ENCODE measurements at places on chromosomes 2 and 18.

- no peak for DNase-seq
These were observed 112.9 kb downstream of the RAPGEF4 start for GRCh38 chr2:172848519-172848918.

- DNase-seq: no peak
These were observed 15.0 kb downstream of the APLF start for GRCh38 chr2:68482296-68482820.

GRCh38 chr2:151716721-151717120 is 17.6 kb downstream of the NEB start:
- DNase-seq: no peak

- DNase-seq: no peak
These were observed 22.4 kb downstream of the CAPG start for GRCh38 chr2:85387754-85388153.

- DNase-seq: no peak
These were observed 24.2 kb downstream of the CDH2 start for GRCh38 chr18:28152754-28153153.

- DNase-seq: no peak
These were observed 11.7 kb downstream of the ARHGAP28 start for GRCh38 chr18:6741232-6741663.

DNA sequence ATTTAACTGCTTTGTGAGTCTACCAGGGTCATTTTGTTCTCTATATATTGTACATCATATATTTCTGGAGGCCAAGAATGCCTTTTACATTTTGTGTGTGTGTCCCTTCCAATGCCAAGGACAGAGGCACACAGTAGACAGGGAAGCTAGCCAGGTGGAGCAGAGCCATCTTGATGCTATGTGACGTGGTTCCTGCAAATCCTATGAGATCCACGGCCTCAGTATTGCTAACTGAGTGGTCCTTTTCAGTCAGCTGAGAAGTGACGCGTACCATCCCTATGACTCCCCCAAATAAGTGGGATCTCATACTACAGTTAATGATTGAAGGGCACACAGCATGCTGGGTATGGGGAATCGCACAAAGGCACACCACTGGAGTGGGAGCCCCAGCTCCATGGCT is 27.3 kb downstream of the CCDC141 start:
- no peak for DNase-seq

- DNase-seq: no peak
These were observed 54.6 kb upstream of the PHLPP1 start for GRCh38 chr18:62660691-62661090.

DNA sequence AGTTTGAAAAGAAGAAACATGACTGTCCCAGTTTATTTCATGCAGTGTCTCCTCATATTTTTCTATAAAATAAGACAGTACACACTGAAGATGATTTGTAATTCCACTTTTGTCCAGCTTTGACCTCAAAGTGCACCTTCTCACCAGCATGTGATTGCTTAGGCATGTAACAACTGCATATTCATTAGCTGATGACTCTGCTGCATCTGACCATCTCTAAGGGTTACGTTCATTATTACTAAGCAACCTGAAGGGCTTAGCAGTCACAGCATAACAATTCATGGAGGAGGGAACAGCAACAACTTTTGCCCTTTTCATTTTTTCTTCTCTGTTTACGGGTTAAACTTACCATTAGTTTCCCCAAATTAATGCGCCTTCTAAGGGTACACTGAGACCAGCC is 330.6 kb upstream of the PIK3C3 start:
- no peak for DNase-seq

DNA sequence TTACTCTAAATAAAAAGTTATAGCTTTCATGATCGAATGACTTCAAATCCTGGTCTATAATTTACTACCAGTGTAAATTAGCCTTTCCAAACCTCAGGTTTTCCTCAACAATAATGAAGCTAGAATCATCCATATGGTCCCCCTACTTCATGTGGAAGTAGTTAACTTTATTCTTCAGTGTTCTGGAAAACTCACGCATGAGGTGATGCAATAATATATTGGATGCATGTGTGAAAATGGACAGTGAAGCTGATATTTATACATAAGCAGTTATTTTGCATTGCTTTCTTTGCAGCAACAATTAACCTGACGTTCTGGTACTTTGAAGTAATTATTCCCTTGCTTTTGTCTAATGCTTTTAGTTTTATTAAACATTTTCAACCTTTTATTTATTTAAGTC is 18.6 kb upstream of the UNC80 start:
- DNase-seq: no peak

- no peak for DNase-seq
These were observed 14.4 kb upstream of the TMEM131 start for GRCh38 chr2:98009887-98010760.

DNA sequence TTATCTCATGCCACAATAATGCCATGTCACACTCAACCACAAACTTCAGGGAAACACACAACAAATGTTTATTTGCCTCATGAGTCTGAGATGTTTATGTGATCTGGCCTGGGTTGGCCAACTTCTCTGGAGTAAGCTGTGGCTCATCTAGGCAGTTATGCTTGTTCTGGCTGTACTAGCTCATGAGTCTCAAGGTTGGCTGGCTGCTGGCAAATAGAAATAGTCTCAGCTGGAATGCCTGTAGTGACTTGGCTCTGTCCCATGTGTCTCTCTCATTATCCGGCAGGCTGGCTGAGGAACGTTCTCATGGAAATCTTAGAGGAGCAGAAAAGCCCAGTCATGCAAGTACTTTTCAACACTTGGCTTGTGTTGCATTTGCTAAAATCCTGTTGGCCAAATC is 234.9 kb upstream of the CDH2 start:
- no peak for DNase-seq

GRCh38 chr2:138744713-138745112 is 35.5 kb downstream of the NXPH2 start:
- peak; percentile 59 for DNase-seq

- no peak for DNase-seq
These were observed 215.5 kb downstream of the TFCP2L1 start for GRCh38 chr2:121069434-121069969.

DNA sequence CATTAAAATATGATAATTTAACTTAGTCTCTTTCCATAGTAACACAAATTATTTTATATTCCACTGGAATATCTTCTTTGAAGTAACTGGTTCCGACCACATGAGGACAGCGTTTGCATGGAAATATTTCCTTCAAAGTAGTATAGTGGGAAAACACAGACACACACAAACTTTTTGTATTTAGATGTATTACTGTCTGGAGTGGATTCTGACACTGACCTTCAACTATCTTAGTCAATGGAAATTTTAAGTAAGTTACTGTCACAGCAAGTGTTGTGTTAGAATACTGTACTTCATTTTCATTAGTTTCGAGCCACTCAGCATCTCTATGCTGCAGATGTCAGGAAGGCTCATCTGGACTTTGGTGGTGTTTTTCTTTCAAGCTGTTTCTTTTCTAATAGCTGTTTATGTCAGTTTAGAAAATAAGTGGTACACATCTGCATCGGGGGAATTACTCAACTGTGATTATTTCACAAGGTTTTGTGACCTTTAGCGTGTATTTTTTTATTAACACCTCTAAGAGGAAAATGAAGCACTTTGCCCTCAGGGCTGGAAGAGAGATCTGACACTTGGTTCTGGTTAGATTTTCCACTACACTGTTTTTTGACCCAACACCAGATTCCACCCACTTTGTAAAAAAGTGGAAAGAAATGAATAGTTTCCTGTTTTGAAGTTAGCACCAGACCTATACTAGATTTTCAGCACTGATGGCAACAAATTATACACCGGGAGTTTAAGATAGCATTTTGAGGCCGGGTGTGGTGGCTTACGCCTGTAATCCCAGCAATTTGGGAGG is 18.9 kb upstream of the THOC1 start:
- no peak for DNase-seq

DNA sequence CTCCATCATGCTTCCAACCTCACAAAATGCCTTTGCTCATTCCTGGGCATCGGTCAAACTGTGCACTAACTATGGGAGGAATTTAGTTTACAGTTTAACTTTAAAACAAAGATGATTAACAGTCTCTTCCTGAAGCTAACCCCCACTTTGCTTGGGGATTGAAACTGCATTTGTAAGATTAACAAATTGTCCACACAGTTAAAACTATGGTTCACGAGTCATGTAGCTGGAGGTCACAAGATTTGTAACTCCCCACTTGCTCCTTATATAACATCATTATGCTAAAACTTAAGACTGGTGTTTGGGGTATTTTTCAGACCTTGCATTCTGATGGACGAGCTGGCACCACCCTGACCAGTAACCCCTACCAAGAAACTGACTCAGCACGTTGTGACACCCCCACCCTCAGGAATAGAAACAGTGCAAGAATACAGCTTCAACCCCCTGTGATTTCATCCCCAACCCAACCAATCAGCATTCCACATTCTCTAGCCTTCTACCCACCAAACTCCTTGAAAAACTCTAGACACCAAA is 252.3 kb downstream of the MBD5 start:
- DNase-seq: no peak

DNA sequence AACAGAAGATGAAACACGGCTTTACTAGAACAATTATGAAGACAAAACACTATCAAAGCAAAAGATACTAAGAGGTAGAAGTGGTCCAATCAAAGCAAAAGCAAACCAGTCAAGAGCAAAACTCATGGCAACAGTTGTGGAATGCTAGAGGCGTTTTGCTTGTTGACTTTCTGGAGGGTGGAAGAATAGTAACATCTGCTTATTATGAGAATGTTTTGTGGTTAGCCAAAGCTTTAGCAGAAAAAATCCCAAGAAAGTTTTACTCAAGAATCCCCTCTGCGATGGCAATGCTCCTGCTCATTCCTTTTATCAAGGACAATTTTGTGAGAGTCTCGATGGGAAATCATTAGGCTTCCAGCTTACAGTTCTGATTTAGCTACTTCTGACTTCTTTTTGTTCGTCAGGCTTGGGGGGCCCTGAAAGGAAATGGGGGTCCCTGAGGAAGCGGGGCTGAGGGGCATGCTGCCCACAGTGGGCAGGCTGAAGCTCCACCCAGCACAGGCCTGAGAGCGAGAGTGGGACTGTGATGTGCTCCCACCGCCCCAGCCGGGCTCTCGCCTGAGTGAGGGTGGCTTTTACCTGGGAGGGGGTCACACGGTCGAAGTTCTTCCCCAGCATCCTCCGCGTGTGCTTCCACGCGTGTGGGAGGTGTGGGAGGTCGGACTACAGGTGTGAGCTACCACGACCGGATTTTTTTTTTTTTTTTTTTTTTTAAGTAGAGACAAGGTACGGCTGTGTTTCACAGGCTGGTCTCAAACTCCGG is 49.0 kb upstream of the MC4R start:
- DNase-seq: no peak

DNA sequence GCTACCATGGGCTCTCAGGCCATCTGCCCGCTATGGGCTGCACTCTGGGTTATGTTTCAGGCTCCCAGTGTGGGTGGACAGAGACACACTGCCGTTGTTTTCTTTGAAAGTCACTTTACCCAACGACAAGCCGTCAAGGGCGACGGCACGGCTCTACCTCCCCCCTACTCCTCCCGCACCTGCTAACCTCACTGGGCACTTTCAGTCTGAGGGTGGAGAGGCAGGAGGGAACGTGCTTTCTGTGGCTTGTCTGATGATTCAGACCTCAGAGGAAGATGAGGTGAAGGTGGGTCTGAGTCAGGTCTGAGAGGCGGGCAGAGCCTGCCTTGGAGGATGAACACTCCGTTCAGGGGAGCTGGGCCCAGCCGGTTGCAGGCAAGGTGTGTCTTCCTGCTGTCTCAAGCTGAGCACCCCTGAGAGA is 147.6 kb upstream of the HDAC4 start:
- no peak for DNase-seq

DNA sequence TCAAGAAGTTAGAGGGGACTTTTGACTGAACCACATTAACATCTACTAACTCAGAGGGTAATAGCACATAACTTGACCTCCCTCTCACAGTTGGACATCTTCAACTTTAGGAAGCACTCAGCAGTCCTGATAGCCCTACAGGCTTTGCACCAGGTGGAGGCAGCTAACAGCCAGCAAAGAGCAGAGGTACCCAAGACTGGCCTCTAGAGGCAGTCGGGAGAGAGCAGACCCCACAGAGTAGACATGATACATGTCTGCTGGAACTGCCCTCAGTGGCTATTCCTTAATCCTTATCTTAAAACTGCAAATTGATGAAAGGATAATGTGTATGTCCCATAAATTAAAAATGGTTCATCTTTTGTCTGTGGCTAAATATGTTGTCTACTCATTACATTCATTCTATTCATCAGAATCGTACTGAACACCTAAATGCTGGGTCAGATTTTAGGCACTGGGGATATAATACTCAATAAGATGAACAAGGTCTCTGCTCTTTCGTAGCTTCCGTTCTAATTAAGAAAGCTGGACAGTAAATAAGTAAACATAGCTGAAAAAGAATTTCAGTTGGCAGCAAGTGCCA is 49.8 kb downstream of the CAB39 start:
- peak; percentile 5 for DNase-seq

GRCh38 chr2:120369250-120369649 is 23.3 kb downstream of the INHBB start:
- DNase-seq: no peak

- no peak for DNase-seq
These were observed 75.6 kb upstream of the FZD5 start for GRCh38 chr2:207845202-207845864.

DNA sequence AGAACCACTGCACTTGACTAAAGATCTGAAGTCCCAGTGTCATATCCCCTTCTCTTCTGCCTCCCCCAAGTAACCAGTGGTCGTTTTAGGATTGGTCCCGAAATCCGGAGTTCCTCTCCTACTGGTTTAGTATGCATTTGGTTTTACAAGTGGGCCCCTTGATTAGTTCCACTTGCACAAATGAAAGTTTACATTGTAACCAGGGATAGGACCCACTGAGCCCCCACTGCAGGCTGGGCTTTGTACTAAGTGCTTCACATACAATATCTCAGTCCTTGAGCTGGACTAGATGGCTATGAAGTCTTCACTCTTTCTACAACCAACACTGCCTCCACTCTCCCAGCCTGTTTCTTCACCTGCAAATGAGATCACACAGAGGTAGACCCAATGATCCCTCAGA is 50.4 kb downstream of the CYRIA start:
- DNase-seq: no peak

- DNase-seq: no peak
These were observed 866.0 kb upstream of the ACVR2A start for GRCh38 chr2:146978577-146979555.

- no peak for DNase-seq
These were observed 62.2 kb downstream of the ARMC9 start for GRCh38 chr2:231260442-231261208.

DNA sequence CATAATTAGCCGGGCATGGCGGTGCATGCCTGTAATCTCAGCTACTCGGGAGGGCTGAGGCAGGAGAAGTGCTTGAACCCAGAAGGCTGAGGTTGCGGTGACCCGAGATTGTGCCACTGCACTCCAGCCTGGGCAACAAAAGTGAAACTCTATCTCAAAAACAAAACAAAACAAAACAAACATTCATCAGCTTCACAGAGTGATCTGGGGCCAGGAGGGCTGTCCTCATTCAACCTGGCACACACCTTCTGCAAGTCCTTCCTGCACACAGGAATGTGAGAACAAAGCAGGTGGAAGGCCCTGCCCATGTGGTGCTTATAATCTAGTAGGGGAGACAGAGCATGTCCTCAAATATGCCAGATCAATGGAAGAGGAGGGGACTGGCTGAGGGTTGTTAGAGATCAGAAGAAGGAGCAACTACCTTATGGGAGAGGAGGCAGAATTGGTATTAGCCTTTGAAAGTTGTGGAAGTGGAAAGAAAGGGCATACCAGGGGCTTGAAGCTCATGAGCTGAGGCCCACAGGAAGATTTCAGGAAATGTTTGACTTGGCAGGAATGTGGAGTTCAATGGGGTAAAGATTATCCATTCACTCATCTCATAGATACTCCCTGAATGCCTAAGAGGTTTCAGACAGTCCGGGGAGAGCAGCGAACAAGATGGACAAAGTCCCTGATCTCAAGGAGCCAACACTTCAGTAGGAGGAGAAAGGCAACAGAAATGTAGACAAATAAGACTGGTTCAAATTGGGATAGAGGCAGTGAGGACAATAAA is 155.3 kb upstream of the SIX3 start:
- no peak for DNase-seq

All from NCI-H1694 (cell line).